ENCODE measurements at places on chromosomes 5 and 9.

DNA sequence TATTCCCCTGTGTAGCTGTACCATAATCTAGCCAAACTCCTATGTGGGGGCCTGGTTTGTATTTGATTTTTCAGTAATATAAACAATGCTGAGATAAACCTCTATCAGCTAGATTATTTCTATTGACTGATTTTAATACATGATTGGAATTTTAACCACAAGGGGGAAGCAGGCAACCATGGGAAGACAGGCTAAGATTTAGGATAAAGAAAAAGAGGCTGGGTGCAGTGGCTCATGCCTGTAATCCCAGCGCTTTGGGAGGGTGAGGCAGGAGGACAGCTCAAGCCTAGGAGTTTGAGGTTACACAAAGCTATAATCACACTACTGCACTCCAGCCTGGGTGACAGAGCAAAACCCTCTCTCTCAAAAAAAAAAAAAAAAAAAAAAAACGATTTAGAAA is 18.1 kb upstream of the GPX3 start:
- DNase-seq = no peak

- no peak for DNase-seq
These were observed 62.0 kb upstream of the CDH6 start for GRCh38 chr5:31131381-31131891.

GRCh38 chr5:174734571-174735497 is 10.5 kb downstream of the MSX2 start:
- no peak for DNase-seq

DNA sequence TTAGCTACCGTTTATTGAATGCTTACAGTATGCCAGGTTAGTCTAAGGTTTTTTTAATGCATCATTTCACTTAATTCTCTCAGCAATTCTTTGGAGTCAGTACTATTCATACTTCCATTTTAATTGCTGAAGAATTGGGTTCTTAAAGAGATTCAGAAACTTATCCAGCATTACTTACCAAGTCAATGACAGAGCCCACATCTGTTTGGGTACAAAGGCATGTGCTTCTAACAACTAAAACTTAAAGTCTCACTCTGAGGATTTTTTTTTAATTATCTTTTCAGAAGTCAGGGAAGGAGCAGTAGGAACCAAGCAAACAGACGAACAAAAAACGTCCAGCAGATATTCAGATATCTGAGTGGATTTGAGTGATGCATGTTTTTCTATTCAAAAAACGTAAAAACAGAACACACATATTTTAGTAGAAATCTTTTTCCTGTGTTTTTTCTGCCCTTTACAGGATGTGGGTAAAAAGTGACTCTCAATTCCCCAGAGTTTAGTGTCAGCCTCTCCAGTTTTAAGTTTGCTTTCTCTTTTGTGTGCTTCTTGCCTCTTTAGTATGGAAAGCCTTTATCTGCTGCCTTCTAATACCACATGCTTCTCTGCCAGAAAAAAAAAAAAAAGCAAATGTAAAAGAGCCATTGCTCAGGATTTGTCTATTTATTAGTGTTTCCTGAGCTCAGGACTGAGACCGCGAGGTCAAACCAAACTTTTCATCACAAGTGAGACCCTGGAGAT is 118.0 kb downstream of the PRKACG start:
- no peak for DNase-seq

DNA sequence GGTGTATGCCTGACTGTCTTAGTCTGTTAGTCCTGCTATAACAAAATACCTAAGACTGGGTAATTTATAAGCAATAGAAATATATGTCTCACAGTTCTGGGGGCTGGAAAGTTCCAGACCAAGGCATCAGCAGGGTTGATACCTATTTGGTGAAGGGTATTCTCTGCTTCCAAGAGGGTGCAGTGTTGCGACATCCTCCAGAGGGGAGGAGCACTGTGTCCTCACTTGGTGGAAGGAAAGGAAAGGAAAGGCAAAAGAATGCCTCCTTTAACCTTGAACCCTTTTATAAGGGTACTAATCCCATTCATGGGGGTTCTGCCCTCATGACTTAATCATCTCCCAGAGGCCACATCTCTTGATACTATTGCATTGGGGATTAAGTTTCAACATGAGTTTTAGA is 42.0 kb upstream of the SLC24A2 start:
- no peak for DNase-seq

DNA sequence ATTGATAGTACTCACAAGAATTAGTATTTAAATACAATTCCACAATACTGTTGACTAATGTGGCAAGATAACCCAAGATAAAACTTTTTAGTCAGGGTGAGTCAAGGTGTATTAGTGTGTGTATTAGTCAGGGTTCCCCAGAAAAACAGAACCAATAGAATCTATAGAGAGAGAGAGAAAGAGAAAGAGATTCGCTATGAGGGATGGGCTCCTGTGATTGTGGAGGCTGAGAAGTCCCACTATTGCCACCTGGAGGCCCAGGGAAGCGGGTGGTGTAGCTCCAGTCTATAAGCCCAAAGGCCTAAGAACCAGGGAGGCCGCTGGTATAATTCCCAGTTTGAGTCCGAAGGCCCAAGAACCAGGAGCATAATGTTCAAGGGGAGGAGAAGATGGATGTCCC is 10.0 kb upstream of the SHISAL2B start:
- no peak for DNase-seq

DNA sequence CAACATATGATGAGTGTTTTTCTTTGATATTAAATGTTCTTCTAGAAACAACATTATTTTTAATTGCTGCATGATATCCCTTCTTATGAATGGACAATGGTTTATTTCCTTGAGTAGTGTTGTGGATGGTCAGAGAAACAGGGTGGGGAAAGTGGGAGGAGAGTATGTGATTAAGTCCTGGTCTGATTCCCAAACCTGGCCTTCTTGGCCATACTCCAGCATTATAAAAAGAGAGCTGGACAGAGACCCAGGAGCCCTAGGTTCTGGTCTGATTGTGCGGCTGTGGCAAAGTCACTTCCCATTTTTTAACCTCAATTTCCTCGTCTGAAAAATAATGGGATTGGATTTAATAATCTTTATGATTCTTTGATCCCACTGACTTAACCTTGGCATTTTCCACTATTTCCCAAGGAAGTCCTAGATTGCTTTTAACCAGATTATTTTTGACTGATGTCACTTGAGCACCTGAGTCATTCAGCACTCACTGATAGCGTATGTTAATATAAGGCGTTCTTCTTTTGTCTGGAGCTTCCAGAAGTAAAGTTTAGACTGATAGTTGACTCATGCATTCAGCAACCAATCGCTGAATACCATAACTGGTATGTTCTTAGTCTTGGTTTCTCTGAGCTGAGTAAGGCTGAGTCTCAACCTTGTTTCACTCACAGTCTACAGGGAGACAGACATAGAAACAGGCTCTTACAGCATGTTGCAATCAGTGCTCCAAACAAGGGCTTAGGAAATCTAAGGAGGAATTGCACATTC is 26.2 kb downstream of the OSMR start:
- DNase-seq = no peak
